Pons (tissue), 1 donor: ENCODE measurements at places on chromosomes 5 and 9.
A peak's percentile ranks its signal among the peaks of the same experiment; 100 is the strongest.

- no peak for DNase-seq
Observed at GRCh38 chr5:123719004-123719403, 207.0 kb downstream of the CSNK1G3 start.

DNA sequence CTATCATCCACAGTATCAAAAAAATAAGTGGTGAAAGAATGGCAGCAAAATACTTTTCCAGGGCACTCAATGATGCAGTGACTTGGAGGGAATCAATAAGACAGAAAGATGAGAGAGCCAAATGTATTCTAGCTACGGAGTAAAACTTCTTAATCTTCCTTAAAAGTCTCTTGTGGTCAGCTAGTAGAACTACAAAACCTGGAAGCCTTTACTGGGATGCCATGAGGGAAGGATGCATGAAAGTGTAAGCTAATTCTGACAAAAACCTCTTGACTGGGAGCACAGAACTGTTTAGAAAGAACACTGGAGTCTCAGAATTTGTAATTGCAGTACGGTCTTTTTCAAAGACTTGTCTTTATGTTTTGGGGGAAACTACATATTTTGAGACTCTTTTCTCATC is 432.8 kb upstream of the PTPRD start:
- no peak for DNase-seq

DNA sequence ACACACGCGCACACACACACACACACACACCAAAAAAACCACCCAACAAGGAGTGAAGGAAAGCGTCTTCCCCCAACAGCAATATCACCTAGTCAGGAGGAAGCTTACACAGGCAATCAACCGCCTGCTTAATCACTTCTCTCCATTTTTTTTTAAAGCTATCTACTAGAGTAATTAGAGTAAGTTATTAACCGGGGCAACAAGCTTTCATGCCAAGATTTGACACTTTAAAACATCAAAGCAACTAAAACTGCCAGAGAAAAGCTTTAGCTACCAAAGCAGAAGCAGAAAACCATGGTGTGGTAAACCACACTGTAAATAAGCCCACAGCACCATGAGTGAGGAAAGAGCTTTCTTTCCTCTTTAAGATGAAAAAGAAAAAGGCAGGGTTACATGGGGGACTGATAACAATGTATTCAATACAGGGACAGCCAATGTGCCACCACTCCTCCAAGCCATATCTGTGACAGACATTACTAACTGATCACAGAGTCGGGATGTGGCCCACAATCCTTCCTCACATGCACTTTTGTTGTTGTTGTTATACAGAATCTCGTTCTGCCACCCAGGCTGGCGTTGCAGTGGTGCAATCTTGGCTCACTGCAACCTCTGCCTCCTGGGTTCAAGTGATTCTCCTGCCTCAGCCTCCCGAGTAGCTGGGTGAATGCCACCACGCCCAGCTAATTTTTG is 282.1 kb downstream of the CRB2 start:
- no peak for DNase-seq

GRCh38 chr5:32076699-32077695 is 97.1 kb downstream of the GOLPH3 start:
- DNase-seq = peak; percentile 82

DNA sequence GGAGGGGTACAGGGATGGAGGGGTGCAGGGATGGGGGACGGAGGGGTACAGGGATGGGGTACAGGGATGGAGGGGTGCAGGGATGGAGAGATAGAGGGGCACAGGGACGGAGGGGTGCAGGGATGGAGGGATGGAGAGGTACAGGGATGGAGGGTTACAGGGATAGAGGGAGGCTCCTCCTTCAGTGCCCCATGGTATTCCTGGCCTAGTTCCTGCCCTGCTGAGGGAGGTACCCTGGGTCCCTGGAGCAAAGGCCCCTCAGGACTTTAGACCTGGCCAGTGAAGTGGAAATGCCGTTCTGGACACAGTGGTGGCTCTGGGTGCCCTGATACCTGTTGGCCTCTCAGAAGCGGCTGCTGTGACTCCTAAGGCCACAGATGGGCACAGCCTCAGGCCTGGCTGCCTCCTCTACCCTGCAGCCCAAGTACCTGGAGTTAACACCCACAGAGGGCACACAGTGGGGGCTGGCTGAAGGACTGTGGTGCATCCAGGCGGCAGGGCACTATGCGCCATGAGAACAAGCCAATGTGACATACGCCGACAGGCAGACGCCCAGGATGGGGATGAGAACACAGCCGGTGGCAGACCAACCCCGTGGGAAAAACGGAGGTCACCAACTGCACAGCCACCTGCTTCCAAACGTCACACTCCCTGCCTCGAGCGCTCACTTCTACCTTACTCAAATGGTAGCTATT is 8.4 kb downstream of the PTGES2 start:
- no peak for DNase-seq

DNA sequence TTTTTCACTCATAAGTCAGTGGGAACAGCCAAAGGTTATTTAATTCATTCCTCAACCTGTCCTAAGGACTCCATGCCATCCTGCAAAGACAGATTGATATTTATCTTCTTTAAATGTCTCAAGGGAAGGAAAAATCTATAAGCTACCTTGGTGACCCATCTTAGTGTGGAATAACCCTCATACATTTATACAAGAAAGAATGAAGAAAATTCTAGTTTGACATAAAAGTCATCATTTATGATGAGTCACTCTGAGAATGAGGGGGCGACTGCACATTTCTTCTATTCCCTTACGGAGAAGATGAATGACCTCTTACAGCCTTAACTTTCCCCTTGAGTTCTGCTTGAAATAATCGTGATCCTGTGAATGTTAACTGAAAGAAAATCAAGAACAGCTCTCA is 26.8 kb upstream of the NUDT12 start:
- no peak for DNase-seq

DNA sequence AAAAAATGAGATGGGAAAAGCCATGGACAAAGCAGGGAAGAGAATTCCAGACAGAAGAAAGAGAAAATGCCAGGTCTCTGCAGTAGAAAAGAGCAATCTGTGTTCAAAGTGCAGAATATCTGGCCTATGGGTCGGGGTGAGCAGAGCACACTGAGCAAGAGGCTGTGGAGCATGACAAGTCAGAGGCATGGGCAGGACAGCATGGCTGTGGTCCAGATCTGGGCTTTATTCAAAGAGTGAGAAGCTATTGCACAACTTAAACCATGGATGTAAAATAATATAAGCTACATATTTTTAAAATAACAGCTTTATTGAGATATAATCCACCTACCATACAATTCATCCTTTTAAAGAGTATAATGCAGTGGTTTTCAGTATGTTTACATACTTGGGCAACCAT is 133.1 kb upstream of the SPDL1 start:
- DNase-seq = no peak

DNA sequence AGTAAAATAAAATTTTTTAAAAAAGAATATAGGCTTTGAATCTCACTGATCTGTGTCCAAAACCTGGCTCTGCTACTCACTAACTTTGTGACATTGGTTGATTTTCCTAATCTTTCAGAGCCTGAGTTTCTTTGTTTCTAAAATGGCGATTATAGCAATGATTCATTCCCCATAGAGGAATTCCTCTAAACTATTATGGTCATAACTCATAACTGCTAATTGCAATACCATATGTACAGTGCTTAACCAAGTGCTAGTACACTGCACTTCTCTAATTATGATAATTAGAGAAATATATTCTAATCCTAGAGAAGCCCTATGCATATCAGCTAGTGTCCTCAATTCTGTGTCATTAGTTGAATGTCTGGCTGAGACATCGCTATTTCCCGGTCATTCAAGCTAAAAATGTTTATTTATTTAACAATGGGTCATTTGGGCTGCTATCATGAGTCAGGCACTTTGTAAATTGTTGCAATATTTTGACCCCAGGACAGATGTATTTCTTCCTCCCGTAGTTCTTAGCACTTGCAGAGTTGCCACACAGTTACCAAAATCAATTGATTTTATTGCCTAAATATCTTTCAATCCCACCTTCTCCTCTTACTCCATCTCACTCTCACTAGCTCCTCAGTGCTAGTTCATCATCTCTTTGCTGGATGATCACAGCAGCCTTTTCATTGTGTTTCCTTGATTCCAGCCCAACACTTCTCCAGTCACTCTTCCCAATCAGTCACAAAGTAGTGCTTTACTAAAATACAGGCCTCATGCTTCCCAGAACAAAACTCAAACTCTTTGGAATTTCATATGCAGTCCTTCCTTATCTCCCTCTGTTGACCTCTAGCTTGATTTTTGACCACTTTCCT is 200.9 kb upstream of the PAPPA start:
- DNase-seq = no peak

- DNase-seq = no peak
Observed at GRCh38 chr5:157592594-157592993, 17.0 kb upstream of the ADAM19 start.

DNA sequence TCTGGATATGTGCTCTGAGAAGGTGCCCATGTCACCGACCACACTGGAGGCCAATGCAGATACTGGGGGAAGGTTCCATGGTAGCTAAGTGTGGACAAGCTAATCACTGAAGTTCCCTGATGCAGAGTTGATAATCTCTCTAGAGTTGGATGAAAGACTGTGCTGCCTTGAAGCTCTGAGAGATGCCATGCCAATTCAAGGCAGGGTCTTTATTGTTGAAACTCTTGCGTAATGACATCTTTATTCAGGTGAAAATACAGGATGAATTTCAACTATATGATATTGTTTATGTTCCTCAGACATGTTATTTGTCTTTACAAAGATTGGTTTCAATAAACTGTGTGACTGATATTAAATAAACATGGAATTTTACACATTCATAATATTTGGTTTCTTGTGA is 167.6 kb upstream of the TMEM161B start:
- DNase-seq = no peak

DNA sequence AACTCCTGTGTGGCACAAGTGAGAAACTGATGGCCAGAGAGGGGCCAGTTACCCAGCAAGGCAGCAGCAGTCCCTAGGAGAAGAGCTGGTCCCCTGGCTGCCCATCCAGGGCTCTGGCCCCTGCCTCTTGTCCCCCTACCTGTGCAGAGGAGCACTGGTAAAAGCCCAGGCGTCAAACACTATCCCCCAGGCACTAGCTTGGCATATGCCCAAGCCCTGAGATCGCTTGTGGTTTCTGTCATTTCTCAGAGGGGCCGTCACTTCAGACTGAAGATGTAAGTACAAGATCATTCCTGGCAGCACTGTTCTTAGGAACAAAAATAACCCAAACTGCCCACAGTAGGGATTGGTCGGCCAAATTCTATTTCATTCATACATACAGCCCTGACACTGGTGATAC is 53.9 kb downstream of the COL15A1 start:
- no peak for DNase-seq

DNA sequence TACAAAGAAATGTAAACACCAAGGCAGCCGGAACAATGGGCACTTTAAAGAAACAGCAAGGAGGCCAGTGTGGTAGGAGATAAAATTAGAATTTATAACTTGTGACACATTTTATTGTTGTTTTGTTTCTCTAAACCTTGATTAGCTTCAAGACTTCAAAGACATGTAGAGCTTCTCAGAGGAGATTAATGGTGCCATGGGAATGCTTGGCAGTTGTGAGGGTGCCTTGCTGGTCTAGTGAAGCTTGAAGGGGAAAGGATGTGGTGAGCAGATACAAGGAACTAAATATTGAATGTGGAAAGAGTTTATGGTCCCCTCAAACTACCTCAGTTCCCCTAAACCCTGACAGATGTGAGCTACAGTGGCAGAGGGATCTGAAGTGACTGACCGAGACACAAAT is 322.4 kb upstream of the ADAMTS16 start:
- DNase-seq = no peak

DNA sequence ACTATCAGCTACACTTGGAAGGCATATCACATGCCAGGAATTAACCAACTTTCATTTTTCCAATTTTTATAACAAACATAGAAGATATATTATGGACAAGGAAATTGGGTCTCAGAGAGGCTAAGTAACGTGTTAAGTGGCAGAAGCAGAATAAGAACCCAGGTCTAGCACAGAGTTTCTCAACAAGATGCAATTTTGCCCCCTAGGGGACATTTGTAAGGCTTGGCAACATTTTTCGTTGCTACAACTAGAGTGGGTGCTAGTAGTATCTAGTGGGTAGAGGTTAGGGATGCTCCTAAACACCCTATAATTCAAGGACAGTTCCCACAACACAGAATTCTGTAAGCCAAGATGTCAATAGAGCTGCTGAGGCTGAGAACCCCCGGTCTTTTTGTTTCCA is 180.6 kb downstream of the SNCAIP start:
- DNase-seq = no peak

DNA sequence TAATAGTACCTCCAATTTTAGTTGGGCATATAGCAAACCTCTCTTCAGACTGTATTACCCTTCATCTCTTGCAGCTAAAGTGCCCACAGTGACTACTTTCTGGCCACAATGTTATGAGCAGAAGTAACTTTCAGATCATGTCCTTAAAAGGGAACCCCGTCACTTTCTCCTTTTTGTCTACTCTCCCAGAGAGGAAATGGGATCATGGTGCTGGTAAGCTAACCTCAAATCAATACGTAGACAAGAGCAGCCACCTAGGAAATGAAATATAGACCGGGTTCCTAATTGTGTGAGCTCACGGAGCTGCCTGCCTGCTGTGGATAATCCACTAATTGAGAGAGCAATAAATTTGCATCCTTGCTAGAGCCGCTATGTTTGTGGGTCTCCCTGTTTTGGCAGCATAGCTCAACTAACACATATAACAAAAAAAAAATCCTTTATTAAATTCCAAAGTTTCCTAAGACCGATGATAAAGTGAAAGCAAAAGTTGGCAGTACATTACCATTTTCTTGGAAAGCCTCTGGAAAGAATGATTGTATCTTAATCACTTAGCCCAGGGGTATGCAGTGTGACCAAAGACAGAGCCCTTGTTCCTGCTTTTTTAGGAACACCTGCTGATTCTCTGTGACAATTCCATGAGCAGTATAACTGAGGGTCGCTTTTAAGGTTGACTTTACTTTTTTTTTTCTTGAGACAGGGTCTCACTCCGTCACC is 5.6 kb upstream of the IL7R start:
- no peak for DNase-seq

DNA sequence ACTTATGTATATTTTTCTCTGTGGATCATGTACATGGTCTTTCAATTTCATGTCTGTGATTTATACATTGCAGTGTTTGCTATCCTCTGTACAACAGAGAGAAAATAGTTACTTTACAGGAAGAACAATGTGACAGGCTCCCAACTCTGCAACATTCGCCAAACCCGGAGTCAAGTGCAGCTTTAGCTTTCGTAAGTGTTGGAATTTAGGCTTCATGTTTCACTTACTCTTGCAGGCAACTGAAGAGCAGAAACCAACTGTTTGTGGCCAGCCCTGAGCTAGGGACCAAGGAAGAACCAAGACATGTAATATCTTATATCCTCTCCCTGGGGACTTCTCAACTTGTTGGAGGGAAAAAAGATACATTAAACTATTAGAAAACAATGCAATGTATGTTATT is 147.9 kb downstream of the C5orf15 start:
- DNase-seq = no peak

GRCh38 chr9:112043423-112043822 is 131.7 kb downstream of the SUSD1 start:
- no peak for DNase-seq

- DNase-seq = peak; percentile 13
Observed at GRCh38 chr5:17802256-17802655, 168.0 kb downstream of the TAF11L14 start.

DNA sequence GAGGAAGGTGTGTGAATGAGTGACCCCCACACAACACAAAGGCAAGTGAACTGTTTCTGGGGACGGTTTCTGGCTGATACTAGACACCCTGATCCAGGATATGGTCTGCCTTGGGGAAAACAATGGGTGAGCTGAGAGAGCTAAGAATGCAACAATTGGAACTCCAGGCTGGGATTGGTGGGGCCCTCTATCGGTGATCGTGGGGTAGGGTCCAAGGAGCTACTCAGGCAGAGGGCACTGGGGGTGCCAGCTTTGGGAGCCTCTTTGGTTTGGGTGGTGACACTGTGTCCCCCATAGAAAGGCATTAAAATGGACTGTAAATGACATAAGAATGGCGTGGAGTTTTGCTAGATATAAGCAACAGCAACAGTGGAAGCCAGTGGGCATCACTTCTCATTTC is 439.1 kb downstream of the DMAC1 start:
- DNase-seq = no peak
